Nucleus accumbens (tissue), 56 donors: ENCODE measurements at places on chromosomes 6 and 20.

- DNase-seq, result peak; percentile 36
Measured at GRCh38 chr6:108165714-108166663, at the start of gene NR2E1. Gene NR2E1, plus strand, starts transcription at chr6:108166022. Its CDS starts 744 bp downstream, at chr6:108166766.

DNA sequence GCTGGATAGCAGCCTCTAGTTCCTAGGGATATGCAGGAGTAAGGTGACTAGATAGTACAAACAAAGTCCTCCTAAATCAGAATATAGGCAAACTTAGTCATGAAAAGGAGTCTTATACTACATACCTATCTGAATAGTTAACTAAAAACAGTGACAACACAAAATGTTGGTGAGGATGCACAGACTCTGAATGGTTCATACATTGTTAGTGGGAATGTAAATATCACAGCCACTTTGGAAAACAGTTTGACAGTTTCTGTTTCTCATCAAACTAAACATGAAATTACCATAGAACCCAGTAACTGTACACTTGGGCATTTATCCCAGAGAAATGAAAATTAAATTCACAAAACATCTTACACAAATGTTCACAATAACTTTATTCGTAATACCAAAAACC, 17.2 kb downstream of the NFS1 start:
- DNase-seq, result no peak

DNA sequence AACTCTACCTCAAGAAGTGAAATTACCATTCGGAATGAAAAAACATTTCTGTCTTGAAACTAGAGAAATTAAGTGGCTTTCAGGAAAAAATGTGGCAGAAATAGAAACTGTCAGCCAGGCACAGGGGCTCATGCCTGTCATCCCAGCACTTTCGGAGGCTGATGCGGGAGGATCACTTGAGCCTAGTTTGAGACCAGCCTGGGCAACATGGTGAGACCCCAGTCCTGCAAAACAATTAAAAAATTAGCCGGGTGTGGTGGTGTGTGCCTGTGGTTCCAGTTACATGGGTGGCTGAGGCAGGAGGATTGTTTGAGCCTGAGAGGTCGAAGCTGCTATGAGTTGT, 7.1 kb upstream of the TMEM181 start:
- no peak for DNase-seq

- DNase-seq, result no peak
Measured at GRCh38 chr6:147246853-147247635, 42.8 kb downstream of the STXBP5 start.

DNA sequence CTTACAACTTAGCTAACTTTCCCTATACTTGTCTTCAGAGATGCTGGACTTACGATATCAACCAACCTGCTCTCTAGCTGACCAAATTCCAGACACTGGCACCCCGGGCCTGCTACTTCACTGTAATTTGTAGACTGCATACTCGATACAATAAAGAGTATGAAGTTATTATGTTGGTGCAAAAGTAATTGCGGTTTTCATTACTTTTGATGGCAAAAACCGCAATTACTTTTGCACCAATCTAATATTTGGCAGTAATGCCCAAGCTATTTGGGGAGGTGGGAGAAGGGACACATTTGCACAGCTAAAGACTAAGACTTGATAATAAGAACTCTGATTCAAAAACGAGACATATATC, 34.9 kb upstream of the ARHGAP18 start:
- DNase-seq, result no peak

- no peak for DNase-seq
Measured at GRCh38 chr6:118350881-118351430, 197.1 kb upstream of the PLN start.

DNA sequence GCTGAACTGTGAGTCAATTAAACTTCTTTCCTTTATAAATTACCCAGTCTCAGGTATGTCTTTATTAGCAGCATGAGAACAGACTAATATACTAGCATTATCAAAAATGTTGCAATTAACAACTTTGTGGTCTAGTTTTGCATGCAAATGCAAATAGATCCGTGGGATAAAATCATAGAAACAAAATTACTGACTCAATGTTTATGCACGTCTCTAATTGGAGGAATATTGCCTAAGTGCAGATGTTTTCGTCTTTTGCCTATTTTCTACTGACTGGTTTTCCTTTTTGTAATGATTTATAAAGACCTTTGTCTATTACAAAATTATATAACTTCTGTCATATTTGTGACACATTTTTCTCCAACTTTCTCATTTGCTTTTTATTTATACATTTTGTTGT, 51.9 kb downstream of the SYNE1 start:
- DNase-seq, result no peak

GRCh38 chr6:9948678-9949077, 466.2 kb downstream of the TFAP2A start:
- no peak for DNase-seq

DNA sequence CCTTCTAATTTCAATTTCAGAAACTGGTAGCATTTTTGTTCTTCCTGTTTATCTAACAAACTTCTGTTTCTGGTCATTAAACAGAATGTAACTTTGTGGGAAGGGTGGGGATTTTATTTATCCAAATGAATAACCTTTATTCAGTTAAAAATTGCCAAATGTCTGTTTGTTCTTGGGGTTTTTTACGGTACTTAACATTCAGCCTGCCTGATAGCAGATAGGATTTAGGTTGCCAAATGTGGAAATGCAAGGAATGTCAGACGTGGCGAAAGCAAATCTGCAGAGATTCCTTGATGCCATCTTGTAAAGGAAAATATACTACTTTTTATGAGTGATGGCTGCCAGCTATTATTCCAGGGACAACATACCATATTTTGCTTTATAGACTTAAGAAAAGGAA, 95.7 kb downstream of the LYRM2 start:
- no peak for DNase-seq

DNA sequence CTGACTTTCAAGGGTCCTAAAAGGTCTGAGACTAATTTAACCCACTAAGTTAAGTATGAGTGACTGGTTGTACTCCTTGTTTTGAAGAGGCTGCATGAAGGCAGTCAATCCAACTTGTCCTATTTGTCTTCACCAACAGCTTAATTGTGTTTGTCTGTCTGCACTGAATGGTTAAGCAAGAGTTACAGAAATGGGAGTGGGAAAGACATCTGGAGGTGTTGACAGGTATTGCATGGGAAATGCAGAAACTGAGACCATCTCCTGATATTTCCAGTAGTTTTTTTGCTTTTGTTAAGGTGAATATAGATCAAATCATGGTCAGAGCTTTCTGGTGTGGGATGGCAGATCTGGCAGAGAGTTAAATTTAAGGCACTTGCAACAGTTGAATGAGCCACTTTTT, 6.5 kb downstream of the FUT9 start:
- DNase-seq, result no peak

DNA sequence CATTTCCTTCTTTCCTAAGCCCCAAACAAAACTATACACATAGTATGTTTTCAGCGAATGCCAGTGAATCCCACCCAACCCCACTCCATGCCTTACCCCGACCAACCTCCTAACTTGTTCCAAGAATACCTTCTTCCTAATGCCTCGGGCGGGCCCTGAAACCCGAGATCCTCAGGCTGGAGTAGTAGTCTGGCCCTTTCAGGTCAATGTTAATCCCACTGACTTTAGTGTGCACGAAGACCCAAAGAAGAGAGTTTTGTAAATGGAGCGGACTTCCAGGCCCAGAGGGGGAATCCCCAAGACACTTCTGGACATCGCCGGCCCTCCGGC, 394 bp downstream of the YIPF3 start:
- DNase-seq, result no peak

- peak; percentile 50 for DNase-seq
Measured at GRCh38 chr6:20403766-20404640, 2.3 kb downstream of the E2F3 start.

GRCh38 chr20:35511814-35512420, 17.5 kb downstream of the C20orf173 start:
- no peak for DNase-seq

DNA sequence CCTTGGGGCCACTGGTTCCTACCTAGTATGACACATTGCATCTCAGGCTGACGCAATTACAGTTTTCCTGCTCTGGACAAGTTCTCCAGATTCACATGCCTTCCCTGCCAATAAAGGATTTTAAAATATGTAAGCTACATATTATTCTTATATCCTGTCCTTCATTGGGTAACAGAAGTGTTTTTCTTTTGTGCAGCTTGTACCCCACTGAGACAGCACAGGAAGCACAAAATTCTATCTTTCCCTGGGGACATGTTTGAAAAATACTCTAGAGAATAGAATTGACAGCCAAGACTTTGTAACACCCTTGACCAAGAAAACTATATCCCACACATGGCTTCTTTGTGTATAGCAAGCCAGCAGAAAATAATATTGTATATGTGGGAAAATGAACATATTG, 456.8 kb downstream of the MAFB start:
- DNase-seq, result no peak

GRCh38 chr20:51425347-51426106, 117.0 kb downstream of the NFATC2 start:
- DNase-seq, result no peak

DNA sequence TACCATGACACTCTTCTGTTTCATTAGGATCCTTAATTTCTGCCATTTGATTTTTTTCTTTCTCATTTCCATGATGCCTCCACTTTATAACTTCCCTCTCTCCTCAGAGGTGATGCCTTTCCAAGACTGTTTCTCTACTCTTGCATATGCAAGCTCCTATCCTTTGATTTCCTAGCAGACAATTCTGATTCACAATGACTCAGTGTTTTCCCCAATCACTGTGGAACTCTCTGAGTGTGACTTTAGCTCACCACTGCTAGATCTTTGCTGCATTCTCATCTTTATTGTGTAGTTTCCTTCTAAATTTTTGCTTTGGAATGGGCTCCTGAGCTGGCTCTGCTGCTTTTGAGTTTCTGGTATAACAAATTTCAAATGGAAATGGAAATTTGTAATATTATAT, 184.9 kb downstream of the TINAG start:
- DNase-seq, result no peak

DNA sequence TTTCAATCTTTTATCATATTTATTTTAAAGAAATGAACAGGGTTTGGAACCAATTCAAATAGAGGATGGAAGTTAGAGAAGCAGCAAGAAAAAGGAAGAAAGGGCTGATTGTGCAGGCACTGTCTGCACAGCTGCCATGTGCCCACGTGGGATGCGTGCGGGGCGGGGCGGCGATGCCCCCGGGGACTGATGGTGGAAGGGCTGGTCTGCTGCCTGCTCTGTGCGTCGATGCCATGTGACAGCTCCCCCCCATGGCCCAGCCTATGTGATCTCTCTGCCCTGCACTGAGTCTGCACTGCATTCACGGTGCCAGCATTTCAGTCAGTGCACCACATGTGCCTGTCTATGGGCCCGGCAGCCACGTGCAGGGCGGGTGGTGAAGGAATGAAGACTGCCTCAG, 96.4 kb downstream of the IRF4 start:
- DNase-seq, result peak; percentile 92

- DNase-seq, result no peak
Measured at GRCh38 chr6:64258302-64258701, 622.7 kb downstream of the PHF3 start.

GRCh38 chr6:74597840-74598239, 608.0 kb downstream of the COL12A1 start:
- DNase-seq, result no peak

- DNase-seq, result no peak
Measured at GRCh38 chr6:142030115-142030619, 102.6 kb upstream of the GJE1 start.

GRCh38 chr20:58891086-58891717, 38.7 kb downstream of the GNAS start:
- DNase-seq, result peak; percentile 67

DNA sequence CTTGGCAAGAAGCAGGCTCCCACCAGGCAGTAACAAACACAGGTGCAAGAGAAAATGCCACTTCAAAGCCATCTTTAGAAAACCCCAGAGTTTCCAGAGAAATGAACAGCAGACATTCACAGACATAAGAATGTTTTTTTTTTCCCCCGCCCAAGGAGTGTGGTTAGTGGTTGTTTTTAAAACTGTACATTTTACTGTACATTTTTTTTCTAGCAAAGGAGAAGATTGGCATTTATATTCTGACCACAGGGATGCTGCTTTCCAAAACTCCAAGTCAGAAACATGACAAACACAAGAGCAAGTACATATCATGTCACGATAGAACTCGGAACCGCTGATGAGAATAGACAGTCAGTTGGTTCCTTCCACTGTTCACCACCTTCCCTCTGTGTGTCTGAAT, 197.9 kb downstream of the LRFN2 start:
- DNase-seq, result no peak

DNA sequence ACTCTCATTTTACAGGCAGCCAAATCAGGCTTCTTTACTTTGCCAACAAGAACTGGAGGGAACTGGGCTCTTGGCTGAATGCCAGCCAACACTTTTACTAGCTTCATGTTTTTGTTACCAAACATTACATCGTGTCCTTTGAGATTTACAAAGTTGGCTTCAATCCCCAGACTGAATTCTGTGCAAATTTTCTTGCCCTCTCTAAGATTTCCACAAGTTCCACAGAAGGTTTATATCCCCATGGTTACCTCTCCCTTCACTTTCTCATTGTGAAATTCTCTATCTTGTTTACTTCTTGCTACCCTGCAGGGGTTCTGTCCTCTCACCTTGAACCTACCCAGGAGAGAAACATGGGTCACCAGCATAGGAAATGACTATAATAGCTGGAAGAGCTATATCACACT, 37.6 kb upstream of the PLCB1 start:
- DNase-seq, result no peak

GRCh38 chr20:21393166-21393565, 4.2 kb downstream of the NKX2-4 start:
- DNase-seq, result no peak

GRCh38 chr20:14986026-14986655, 648.7 kb upstream of the FLRT3 start:
- no peak for DNase-seq

DNA sequence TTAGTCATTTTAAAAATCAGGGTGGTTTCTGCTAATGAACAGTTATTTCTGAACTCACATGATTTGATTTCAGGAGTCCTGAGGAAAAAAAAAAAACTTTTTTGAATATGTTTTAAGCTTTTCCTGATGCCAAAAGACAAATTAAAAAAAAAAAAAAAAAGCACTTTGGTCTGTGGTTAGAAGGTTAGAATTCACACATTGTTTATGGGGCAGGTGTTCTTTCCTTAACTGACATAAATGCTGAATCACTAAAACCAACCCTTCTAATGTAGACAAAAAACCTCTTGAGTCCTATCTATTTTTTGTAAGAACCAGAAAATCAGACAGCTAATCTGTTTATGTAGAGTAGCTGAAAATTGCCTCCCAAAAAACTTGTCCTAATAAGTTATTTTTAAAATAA, 20.4 kb downstream of the THEMIS start:
- DNase-seq, result no peak

- no peak for DNase-seq
Measured at GRCh38 chr6:114276783-114277182, 66.0 kb downstream of the HS3ST5 start.

DNA sequence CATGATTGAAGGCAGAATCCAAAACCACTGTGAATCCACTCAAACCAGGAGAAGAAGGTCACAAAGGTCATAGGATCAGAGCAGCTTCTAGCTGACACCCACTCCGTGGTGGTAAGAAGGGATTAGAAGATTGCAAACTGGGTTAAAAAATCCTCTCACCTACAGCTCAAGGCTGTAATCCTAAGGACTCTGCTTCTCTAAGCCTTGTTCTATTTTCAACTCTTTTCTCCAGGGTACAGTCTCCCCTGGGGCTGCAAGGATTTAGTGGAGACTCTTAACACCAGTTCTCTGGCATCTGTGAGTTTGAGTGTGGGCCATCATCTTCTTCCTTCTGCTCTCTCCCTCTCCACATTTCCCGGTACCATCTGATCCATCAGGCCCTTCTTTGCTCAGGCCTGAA, at the start of gene GUCA1A:
GUCA1A (plus strand) TSS at position 264 of the 400 bp plus-strand sequence. CDS start 250 bp downstream, outside the sequence.
- no peak for DNase-seq
